Epithelial cell of alveolus of lung (primary cell): ENCODE measurements at places on chromosomes 13 and 19. TPM values are rescaled to one million over a fixed set of nuclear protein-coding genes. Genes with fewer than 3 reads are reported as not detected.

Gene IGFL2
- not detected in 2 replicates for total RNA-seq

Gene ELSPBP1
- not detected in 2 replicates for total RNA-seq

Gene ZNF154
- 1.3 and 9.0 TPM in 2 replicates for total RNA-seq

Gene ZNF296
- 0.26 and 1.5 TPM in 2 replicates for total RNA-seq

Gene PEAK3
- 0.13 TPM in 1 of 2 replicates, not detected in the other for total RNA-seq

Gene MCEMP1
- not detected in 2 replicates for total RNA-seq

Gene PSG3
- not detected in 2 replicates for total RNA-seq

Gene IZUMO2
- total RNA-seq = 0.65 TPM in 1 of 2 replicates, not detected in the other

Gene ZNF235
- total RNA-seq = 1.2 and 4.0 TPM in 2 replicates

Gene POSTN
- 42.8 and 862 TPM in 2 replicates for total RNA-seq

Gene RPL36
- total RNA-seq = 1,098 and 1,956 TPM in 2 replicates

Gene GNG8
- not detected in 2 replicates for total RNA-seq

Gene PROZ
- not detected in 2 replicates for total RNA-seq

Gene KIR3DL2
- total RNA-seq = not detected in 2 replicates

Gene LGALS4
- total RNA-seq = not detected in 2 replicates

Gene PCP2
- total RNA-seq = not detected in 2 replicates

Gene PSMC4
- total RNA-seq = 95.4 and 153 TPM in 2 replicates

Gene ZNF730
- 1.8 and 2.2 TPM in 2 replicates for total RNA-seq

Gene CEACAM6
- not detected in 2 replicates for total RNA-seq

Gene ADAMTSL5
- total RNA-seq = 5.0 and 15.2 TPM in 2 replicates

Gene RAB3D
- total RNA-seq = 18.2 and 21.1 TPM in 2 replicates

Gene PSG7
- total RNA-seq = not detected in 2 replicates

Gene LIPE
- 3.9 and 8.0 TPM in 2 replicates for total RNA-seq

Gene RGCC
- total RNA-seq = 31.8 and 76.5 TPM in 2 replicates

Gene ZNF728
- not detected in 2 replicates for total RNA-seq

Gene RNF225
- 2.0 TPM in 1 of 2 replicates, not detected in the other for total RNA-seq

Gene ZNF83
- total RNA-seq = 10.7 and 22.2 TPM in 2 replicates

Gene KCNJ14
- total RNA-seq = 0.26 and 0.88 TPM in 2 replicates

Gene GRIK5
- total RNA-seq = 0.39 and 2.6 TPM in 2 replicates

Gene CTU1
- total RNA-seq = 11.0 and 19.1 TPM in 2 replicates

Gene SPRED3
- 2.6 and 2.9 TPM in 2 replicates for total RNA-seq

Gene PSG6
- total RNA-seq = not detected in 2 replicates

Gene PNMA8A
- 1.1 and 4.7 TPM in 2 replicates for total RNA-seq

Gene PPP5C
- 96.1 and 99.9 TPM in 2 replicates for total RNA-seq

Gene CD177
- total RNA-seq = 0.78 TPM in 1 of 2 replicates, not detected in the other

Gene AMH
- total RNA-seq = under 0.01 and 2.3 TPM in 2 replicates

Gene CHMP2A
- 132 and 211 TPM in 2 replicates for total RNA-seq

Gene MYH14
- 0.65 TPM in 1 of 2 replicates, not detected in the other for total RNA-seq

Gene SIPA1L3
- 21.6 and 23.6 TPM in 2 replicates for total RNA-seq

Gene MPND
- 2.7 and 4.3 TPM in 2 replicates for total RNA-seq

Gene CPAMD8
- 0.88 and 0.91 TPM in 2 replicates for total RNA-seq

Gene SUPT20H
- 34.6 and 37.4 TPM in 2 replicates for total RNA-seq

Gene GIPR
- total RNA-seq = 1.7 TPM in 1 of 2 replicates, not detected in the other

Gene C13orf46
- under 0.01 TPM in 1 of 2 replicates, not detected in the other for total RNA-seq

Gene SPPL2B
- total RNA-seq = 18.7 and 36.3 TPM in 2 replicates

Gene LHB
- total RNA-seq = 0.52 and 1.2 TPM in 2 replicates

Gene CBLC
- total RNA-seq = 3.0 TPM in 1 of 2 replicates, not detected in the other

Gene LRRC8E
- total RNA-seq = 3.5 and 5.7 TPM in 2 replicates

Gene PLIN4
- total RNA-seq = under 0.01 and 0.96 TPM in 2 replicates

Gene ADGRE3
- not detected in 2 replicates for total RNA-seq

Gene POLR2I
- 20.4 and 69.3 TPM in 2 replicates for total RNA-seq

Gene CD79A
- 0.64 and 0.78 TPM in 2 replicates for total RNA-seq

Gene ZNF766
- 5.8 and 9.1 TPM in 2 replicates for total RNA-seq

Gene ZNF439
- 1.4 and 9.3 TPM in 2 replicates for total RNA-seq

Gene SLC25A41
- total RNA-seq = not detected in 2 replicates

Gene DNAJC15
- 11.3 and 23.5 TPM in 2 replicates for total RNA-seq

Gene OR10H3
- total RNA-seq = not detected in 2 replicates

Gene LYL1
- total RNA-seq = 0.48 and 6.5 TPM in 2 replicates
